Activated CD8-positive, alpha-beta T cell treated with anti-CD3 and anti-CD28 coated beads, Interleukin-2, amount 10 ng/mL, durations not matched to agents 7 days and 5 days (primary cell): ENCODE measurements at places on chromosomes 6 and 20. TPM values are rescaled to one million over a fixed set of nuclear protein-coding genes. Genes with fewer than 3 reads are reported as not detected.
A peak's percentile ranks its signal among the peaks of the same experiment; 100 is the strongest.

- H3K27me3 ChIP-seq, result peaks cover 69% of the 10 kb centered on the region
- no peak for DNase-seq
- H3K4me3 ChIP-seq, result no peak overlapping the region
- H3K27ac ChIP-seq, result no peak overlapping the region
- H3K36me3 ChIP-seq, result no peaks in the 10 kb centered on the region
Measured at GRCh38 chr6:29629571-29629970, 3.4 kb downstream of the GABBR1 start.

GRCh38 chr20:35314816-35315631 is 22.8 kb upstream of the FAM83C start:
- H3K27me3 ChIP-seq, result no peaks in the 10 kb centered on the region
- H3K4me3 ChIP-seq, result no peak overlapping the region
- peaks cover 21% of the 10 kb centered on the region for H3K36me3 ChIP-seq
- peak overlapping the region; percentile 75 for H3K27ac ChIP-seq

GRCh38 chr20:370151-370600 is 10.4 kb upstream of the TRIB3 start:
- H3K4me3 ChIP-seq, result no peak overlapping the region
- H3K27ac ChIP-seq, result peak overlapping the region; percentile 46
- peaks cover 57% of the 10 kb centered on the region for H3K4me1 ChIP-seq
- H3K27me3 ChIP-seq, result no peaks in the 10 kb centered on the region
- no peak for DNase-seq
- H3K36me3 ChIP-seq, result no peaks in the 10 kb centered on the region

DNA sequence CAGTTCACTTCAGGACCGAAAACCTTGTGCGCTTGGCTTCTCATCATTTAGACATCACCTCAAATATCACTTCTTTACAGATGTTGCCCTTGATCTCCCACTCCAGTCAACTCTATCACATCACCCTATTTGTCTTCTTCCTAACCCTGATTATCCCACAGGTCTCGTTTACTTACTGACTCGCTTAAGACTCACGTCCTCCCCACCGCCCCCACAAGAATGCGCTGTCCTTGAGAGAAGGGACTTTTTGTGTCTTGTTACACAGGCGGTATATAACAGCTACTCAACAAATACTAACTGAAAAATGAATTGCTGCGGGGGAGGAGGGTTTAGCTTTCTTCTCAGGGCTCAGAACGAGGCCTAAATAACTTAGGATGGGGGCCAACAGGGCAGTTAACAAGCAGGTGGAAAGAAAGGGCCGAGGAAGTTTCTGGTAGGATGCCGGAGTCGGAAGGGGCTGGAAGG is 527 bp downstream of the TOMM34 start:
- DNase-seq, result peak; percentile 65
- H3K27me3 ChIP-seq, result no peaks in the 10 kb centered on the region
- H3K27ac ChIP-seq, result peak overlapping the region; percentile 84
- H3K4me3 ChIP-seq, result peak overlapping the region; percentile 86

PTCRA gene
- total RNA-seq, result not detected

MACROD2 gene
- total RNA-seq, result 0.08 TPM
